ENCODE measurements at places on chromosomes 2 and 18.

- no peak for DNase-seq
Measured at GRCh38 chr2:37367984-37368383, 23.6 kb downstream of the QPCT start.

GRCh38 chr18:74806700-74807416, 209.2 kb downstream of the ZNF407 start:
- DNase-seq, result no peak

DNA sequence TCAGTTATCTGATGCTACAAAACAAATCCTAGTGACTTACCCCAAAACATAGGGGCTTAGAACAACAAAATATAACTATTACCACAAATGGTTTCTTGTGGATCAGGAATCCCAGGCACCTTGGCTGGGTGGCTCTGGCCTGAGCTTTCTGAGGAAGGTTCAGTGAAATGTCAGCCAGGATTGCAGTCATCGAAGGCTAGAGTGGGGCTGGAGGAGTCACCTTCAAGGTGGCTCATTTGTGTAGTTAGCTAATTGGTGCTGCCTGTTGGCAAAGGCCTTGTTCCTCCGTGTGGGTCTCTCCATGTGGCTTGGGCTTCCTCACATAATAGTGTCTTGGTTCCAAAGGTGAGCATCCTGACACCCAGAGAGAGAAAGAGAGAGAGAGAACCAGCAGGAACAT, 57.4 kb downstream of the COPS8 start:
- no peak for DNase-seq

GRCh38 chr18:24111936-24112335, 26.9 kb upstream of the CABYR start:
- no peak for DNase-seq

Measured in stimulated activated CD4-positive, alpha-beta T cell treated with anti-CD3 and anti-CD28 coated beads, Interleukin-12 subunit alpha, Interleukin-12 subunit beta, amount 100 ng/mL, for 4 hours (primary cell).